ENCODE measurements at places on chromosomes 6 and 20.

GRCh38 chr6:17583811-17584210 lies 16.3 kb upstream of the FAM8A1 start:
- DNase-seq = no peak

DNA sequence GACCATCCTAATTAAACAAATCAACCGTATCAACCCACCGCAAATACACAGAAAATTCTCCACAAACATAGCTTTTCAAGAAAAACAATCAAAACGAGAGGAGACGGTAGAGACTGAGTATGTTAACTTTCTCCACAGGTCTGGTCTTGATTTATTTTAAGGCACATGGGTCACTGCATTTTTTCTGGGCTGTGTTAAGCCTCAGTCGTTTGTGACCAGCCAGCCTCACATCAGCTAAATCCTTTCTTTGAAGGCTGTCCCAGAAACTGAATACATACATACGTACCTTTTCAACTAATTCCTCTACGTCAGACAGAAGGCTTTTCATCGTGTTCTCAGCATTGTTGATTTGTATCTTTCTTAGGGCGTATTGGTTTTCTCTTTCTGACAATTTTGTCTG lies 69.4 kb downstream of the LAMA4 start:
- no peak for DNase-seq

- no peak for DNase-seq
Observed at GRCh38 chr6:72272958-72273357, 348.9 kb upstream of the KCNQ5 start.

DNA sequence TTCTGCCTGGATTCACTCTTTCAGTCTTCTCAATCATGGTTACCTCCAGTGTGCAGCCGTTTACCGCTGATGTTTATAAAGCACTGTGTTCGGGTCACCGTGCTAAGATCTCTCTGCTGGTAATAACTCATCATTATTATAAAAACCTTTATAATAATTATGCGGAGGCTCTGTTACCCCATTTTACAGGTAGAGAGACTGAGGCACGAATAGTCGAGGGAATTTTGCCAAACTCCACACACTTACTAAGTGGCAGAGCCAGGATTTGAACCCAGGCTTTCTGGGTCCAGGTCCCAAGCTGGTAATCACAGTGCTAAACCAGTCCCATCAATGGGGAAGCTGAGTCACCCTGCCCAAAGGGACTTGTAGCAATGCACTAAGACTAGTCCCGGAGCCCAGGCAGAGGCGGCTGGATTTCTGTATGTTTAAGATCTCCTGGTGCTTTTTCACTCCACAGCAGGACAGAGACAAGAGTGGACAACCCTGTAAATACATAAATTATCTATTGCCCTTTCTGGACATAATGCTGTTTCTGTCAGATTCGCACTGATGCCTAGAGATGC lies 48.1 kb downstream of the SYNJ2 start:
- DNase-seq = no peak

GRCh38 chr6:168698923-168699322 lies 257.9 kb downstream of the SMOC2 start:
- no peak for DNase-seq

- no peak for DNase-seq
Observed at GRCh38 chr6:104414723-104415122, 445.0 kb downstream of the HACE1 start.

DNA sequence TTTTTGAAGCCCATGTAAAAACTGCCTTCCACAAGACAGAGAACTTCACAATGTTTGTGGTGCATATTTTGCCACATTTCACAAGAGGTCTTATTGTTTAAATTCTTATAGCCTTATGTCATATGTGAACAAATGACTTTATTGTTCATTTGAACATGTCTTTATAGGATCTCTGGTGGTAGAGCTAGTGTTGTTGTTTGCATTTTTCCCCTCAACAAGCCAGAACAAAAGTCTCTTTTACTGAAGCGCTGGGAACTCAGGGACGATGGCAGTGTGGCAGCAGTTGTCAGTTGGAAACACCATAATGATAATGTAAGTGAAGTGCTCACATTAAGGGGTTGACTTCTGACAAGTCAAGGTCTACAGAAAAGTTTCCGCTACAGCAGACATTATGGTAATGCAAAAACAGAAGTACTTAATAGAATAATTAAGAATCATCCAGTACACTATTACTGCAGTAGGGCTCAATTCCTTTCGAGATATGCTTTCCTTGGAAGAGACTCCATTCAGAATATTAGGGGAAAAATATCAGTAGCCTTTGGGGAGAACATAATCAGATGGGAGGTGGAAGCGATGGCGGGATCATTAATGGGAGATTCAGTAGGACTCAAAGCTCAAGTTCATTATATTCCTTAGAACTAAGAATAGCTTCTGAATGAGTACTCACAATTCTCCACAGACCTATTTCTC lies 180.0 kb downstream of the GJA10 start:
- no peak for DNase-seq

DNA sequence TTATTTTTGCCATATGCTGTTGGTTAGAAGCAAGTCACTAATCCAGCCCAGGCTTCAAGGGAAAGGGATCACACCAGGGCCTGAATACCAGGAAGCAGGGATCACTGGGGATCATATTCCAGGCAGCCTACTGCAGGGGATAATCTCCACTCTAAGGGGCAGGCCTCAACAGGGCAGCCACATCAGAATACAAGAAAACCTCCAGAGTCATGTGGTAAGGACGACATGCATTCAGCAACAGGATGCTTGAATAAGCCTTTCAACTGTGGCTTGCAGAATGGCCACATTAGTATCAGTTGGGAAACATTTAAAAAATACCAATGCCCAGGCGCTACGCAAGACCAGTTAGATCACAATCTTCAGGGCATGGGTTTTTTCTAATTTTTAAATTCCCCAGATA lies 109.1 kb downstream of the LY86 start:
- no peak for DNase-seq

GRCh38 chr20:51128198-51128597 lies 105.3 kb upstream of the KCNG1 start:
- DNase-seq = no peak

DNA sequence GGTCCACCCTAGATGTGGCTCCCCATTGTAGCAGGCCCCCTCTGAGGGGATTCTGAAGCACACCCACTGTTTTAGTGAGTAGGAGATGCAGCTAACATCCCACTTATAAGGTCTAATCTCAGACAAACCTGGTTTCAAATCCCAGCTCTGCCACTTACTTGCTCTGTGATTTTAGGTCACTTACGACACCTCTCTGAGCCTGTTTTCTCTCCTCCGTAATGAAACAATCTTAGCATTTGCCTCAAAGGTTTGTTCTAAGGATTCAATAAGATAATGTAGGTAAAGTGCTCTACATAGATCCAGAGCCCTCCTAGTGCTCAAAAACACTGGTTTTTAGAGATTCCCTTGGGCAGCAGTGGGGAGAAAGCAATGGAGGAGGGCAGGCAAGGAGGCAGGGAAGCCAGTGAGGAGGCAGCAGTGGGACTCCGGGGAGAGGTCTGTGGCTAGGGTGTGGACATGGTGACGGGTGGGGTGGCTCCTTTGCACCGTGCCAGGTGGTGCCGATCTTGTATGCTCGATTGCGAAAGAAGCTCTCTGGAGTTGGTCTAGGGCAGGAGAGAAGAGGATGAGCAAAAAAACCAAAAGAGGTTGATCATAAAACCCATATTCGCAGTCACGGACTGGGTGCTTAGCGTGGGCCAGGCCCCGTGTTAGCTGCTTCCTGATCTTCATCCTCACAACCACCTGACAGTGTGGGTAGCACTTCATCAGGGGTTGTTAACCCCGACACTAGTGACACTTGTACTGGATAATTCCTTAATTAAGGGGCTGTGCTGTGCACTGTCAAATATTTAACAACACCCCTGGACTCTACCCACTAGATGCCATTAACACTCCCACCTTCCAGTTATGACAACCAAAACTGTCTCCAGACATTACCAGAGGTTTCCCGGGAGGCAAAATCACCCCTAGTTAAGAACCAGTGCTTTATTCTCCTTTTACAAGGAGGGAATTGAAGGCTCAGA lies 16.8 kb upstream of the PTGIS start:
- DNase-seq = no peak

- no peak for DNase-seq
Observed at GRCh38 chr6:108801366-108801765, 46.9 kb upstream of the ARMC2 start.

DNA sequence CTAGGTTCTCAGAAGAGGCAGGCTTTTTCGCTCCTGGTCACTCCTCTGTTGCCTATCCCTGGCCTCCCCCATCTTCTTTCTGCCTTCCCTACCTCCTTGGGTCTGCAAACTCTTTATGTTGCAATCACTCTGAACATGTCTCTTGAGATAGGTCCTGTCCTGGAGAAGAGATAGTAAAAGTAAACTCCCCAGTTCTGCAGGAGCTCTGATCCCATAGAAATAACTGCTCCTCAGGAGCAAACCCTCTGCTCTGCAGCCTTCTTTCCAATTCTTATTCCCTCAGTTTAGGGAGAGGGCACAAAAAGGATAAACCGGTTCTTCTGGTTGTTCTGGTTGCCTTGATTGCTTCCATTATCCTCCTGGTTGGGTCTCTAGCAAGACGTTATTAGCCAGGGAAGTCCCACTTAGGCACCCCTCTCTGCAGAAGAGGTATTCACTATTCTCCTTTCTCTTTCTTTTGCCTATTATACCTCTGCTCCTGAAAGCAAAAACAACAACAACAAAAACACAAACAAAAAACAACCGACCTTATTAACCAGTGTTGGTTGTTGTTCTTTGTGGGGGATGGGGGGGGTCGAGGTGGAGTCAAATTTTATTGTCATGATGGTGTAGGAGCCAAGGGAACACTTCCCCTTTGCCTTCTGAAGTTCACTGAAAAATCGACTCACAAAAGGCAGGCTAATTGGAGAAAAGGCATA lies 973 bp downstream of the TRIM38 start:
- DNase-seq = no peak

DNA sequence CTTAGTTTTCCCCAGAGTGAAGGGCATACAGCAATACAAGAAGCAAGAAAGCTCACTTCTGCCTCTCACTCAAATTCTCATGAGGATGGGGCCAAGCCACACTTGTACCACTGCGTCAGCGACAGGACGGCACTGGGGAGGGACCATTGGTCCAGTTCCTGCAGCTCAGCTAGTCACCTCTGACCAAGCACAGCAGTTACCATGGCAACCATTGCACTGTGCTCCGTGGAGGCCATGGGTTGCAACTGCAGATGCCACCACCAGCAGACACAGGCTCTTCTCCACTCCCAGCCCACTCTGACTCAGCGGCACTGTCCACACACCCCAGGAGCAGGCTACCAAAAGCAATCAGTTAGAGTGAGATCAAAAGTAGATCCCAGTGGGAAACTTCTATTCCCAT lies 441.1 kb upstream of the ARID1B start:
- no peak for DNase-seq

- peak; percentile 72 for DNase-seq
Observed at GRCh38 chr6:33700391-33701050, 11.0 kb downstream of the UQCC2 start.

GRCh38 chr6:25302151-25302550 lies 23.0 kb downstream of the CARMIL1 start:
- DNase-seq = no peak

GRCh38 chr20:16861708-16862107 lies 113.5 kb downstream of the OTOR start:
- no peak for DNase-seq

DNA sequence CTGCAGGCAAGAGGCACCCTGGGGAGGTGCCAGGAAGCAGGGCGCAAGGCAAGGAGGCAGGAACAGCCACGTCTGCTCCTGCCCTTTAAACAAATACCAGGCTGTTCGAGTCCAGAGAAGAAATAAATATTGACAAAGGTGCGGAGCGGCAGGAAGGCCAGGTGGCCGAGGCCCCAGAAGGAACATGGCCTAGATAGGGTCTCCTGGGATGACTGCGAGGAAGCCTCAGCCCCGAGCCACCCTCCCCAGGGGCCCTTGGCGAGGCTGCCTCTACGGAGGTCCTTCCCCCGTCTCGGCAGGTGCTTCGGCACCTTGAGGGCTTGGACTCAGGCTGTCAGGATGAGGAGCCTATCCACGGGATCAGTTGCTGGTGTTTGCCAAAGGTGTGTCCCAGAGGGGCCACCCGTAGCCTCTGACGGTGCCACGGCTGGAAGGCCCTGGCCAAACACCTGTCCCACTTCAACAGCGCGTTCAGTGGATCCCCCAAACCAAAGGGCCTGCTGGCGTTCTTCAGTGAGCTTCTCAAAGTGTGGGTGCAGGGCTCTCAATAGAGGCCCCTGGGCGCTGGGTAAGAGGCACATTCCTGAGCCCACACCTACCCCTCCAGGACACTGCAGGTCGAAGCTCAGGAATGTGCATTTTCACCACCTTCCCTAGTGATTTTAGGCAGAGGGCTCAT lies 39.8 kb downstream of the SNX5 start:
- DNase-seq = no peak

DNA sequence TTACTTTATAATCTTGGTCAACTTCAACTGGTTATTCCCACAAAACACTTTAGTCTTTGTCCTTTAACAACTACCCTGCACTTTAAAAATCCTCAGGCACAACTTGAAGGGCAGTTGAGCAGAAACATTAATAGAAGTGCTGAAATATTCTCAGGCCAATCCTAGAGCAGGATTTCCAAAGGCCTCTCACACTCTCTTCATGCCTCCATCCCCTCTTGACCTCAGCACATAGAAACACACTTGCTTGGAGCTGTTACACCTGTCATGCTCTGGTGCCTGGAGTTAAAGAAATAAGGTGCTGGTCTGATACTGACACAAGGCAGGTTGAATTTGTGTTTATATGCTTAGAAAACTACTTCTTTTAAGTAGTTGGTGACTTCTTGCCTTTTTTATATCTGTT lies 618.8 kb upstream of the POU3F2 start:
- no peak for DNase-seq

DNA sequence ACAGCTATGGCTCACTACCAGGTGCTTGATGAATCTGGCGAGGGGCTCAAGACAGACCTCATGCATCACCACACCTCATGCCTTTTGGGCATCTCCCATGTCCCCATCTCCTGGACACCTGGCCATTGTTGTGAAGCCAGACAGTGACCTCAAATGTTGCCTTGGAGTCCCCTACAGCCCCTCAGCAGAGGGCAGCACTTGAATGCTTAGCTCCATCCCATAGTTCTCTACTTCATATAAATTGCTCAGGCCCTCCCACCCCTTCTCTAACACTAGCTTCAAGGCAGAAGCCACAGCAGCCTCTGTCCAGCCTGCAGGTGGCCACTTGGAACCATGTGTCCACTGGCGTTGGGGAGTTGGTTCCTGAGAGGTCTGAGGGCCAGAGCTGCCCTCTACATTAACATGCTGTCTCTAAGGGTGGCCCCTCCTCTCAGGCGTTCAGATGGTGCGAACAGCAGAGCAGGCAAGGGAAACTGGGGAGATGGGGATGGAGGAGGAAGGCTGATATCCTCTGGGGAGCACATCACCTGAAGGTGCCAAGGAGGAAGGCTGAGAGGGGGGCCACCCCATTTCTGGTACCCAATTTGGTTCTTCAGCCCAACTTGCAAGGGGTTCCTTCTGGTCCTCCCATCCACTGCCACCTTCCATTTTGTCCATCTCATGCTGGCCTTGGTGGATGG lies 31.3 kb downstream of the MOCS1 start:
- no peak for DNase-seq

GRCh38 chr6:12577124-12577850 lies 139.3 kb upstream of the PHACTR1 start:
- no peak for DNase-seq

- DNase-seq = peak; percentile 9
Observed at GRCh38 chr6:116386581-116387299, 16.0 kb downstream of the DSE start.
